ENCODE measurements at places on chromosomes 2 and 18.

- no peak for DNase-seq
Observed at GRCh38 chr2:15965564-15966019, 25.2 kb downstream of the MYCN start.

DNA sequence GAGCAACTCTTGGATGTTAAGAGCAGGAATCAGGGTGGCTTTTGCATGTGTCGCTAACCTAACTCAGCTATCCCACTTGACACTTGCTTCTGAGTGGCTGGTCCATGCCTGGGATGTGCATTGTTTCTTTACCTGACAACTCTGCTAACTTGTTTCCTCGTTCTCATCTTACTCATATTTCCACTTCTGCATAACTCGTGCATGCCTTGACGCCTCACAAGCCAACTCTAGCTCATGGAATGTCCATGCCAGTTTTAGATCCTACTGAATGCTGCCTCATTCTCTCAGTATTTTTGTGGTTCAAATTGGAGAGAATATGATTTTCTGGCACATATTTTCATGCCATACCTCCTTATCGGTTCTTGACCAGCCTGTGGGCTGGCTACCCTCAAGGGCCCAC, 52.5 kb downstream of the CDCA7 start:
- no peak for DNase-seq

GRCh38 chr18:6733758-6734157, 4.2 kb downstream of the ARHGAP28 start:
- no peak for DNase-seq

GRCh38 chr2:237636578-237636977, 9.2 kb downstream of the LRRFIP1 start:
- no peak for DNase-seq

DNA sequence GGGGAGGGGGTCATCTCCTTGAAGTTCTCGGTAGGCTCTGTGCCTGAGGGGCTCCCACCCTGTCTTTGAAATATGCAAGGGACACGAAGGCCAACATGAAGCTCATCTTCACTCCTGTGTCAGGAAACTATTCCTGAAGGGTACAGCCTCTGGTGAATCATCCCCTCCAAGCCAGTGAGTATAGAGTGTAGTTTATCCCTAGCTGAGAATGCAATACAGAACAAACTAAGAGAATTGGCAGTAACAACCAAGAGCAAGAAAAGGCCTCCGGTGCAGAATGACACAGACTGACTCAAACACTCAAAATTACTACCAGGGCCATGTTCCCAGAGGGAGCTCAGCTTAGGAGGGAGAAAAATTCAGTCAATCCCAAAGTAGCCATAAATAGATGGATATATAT, 413.3 kb downstream of the BCL11A start:
- DNase-seq = no peak

DNA sequence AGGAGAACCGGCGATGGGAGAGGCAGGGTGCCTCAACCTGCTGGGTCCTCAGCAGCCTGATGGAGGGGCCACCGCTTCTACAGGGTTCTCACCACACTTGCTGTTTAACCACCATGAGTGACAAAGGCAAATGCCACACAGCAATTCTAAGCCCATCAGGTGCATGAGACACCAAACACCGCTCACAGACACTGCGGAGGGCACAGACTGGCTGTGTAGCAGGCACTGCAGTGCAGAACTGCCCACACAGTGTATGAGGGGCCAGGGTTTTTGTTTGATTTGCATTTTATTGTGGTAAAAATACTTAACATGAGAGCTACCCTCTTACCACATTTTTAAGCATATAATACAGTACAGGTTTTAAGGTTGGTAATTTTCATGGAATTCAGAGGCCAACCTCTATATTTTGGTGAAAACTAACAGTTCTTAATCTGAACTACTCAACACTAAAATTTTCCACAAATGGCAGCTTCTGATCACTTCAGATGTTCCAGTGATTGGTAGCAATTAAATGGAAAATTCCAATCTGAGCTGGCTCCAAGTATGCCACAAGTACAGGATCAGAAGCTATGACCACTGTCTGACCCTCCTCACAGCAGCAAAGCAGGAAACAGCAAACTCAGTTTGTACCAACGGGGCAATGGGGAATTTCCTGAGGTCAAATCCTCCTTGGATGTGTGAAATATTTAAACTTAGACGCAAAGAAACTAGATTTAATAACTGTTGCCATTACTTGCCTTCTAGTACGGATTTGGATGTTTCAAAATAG, 67.7 kb downstream of the FAM210A start:
- no peak for DNase-seq

- DNase-seq = no peak
Observed at GRCh38 chr18:48364146-48364545, 45.0 kb downstream of the ZBTB7C start.

DNA sequence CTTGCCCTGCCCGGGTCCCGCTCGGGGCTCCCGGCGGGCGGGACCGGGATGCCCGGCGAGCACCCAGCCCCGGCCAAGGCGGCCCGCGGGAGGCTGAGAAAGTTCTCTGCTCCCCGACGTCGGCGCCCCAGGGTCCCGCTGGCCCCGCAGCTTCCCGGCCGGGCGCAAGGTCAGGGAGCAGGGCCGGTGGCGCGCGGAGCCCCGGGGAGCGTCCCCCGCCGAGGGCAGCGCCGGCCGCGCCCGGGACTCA, 331 bp downstream of the SERPINE2 start:
- DNase-seq = no peak

GRCh38 chr2:124213977-124214587, 189.0 kb downstream of the CNTNAP5 start:
- DNase-seq = no peak

DNA sequence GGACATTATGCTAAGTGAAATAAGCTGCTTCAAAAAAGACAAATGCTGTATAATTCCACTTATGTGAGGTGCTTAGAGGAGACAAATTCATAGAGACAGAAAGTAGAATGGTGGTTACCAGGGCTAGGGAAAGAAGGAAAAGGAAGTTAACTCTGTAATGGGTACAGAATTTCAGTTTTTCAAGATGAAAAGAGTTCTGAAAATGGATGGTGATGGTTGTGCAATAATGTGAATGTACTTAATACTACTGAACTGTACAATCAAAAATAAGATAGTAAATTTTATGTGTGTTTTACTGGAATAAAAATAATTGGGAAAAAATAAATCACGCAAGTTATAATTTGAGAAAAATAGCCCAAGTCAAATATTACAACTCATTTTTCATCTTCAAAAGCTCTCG, 27.5 kb downstream of the ARHGAP25 start:
- DNase-seq = no peak

DNA sequence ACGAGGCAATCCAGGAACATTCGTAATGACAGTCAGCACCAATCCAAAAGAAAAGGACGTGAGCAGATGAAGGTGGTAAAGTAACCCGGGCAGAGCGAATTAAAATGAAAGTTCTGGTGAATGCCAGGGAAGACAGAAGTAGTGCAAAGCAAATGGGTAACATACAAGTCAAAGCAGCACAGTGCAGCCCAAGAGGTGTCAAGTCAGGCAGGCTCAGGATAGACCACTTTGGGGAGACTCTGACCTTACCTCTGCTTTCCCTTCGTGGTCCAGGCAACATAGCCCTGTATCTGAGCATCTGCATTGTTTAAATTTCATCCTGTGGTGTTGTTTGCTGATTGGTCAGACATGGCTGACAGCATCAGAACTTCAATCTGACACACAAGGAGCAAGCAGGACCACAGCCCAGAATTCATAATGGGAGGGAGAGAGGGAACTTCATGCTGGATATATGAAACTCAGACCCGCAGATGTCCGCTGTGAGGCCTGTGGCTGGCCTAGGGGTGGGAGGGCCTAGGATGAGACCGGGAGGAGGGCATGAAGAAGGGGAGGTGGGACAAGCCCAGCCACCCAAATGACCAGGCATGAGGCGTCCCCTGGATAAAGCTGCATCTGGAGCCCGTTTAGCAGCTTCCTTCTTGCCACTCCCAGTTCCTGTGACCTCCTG, 285.7 kb downstream of the TCF4 start:
- DNase-seq = no peak

DNA sequence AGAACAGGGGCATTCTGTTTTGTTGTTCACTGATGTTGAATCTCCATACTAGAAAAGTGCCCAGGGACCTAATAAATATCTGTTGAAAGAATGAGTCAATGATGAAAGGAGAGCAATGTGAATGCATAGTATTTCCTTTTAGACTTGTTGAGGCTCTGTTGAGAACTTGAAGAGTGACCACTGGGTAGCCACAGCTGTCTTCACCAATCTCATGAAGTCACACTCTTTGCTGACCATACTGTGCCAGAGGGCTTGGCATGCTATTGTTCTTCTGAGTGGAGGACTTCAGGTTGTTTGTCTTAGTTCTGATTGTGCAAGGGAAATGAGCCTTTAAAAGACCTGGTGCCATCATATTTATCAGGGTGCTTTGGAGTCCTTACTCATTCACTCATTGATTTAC, 41.6 kb upstream of the NT5C1B start:
- no peak for DNase-seq
